BJ (cell line): ENCODE measurements at places on chromosomes 2 and 18.

GRCh38 chr2:4914551-4914950 is 777.6 kb upstream of the SOX11 start:
- no peak for DNase-seq

DNA sequence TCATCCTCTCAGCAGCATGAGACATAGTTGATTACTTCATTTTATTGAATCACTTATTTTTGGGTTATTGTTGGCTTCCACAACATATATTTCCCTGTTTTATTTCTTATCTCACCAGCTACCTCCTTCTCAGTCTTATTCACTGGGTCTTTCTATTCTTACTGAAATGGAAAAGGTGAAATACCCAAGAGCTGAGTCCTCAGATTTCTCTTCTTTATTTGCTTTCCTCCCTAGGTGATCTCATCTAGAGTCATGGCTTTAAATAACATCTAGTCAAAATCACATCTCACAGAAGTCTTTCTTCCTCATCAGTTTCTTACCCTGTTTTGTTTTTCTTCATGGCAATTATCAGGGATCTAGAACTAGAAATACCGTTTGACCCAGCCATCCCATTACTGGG is 105.0 kb upstream of the RBBP8 start:
- no peak for DNase-seq

GRCh38 chr18:35415511-35416073 is 38.5 kb upstream of the ZNF396 start:
- no peak for DNase-seq

GRCh38 chr2:23478087-23478932 is 93.3 kb downstream of the KLHL29 start:
- no peak for DNase-seq

DNA sequence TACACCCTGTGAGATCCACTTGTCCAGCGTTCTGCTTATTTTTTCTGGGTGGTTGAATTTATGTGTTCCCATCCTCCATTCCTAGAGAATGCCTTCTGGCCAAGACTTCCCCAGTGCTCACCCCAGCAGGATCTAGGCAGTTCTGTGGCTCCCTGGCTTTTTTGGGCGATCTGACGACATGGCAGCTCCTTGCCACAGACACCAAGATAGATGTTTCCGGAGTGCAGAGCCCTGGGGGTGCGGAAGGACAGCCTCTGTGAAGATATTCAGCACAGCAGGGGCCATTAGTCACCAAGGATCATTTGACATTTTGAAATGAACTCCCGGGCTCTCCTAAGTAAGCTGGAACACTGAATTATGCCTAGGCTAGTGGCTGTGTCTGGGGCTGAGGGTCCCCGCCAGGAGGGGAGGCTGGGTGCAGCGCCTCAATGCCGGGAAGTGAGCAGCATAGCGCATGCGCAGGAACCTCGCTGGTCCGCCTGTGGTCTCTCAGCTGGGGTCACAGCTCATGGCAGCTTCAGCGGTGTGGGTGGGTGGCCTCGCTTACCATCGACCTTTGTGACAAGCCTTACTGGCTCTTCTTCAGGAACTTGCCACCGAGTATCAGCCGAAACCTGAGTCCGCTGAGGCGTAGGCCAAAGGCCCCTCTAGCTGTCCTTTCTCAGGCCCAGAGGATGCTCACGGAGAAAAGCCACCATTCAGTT is 60.3 kb downstream of the MEX3C start:
- DNase-seq: no peak
